Activated T-helper 1 cell treated with anti-CD3 and anti-CD28 coated beads, Interleukin-2, amount 50 U/mL, for 16 hours (primary cell): ENCODE measurements at places on chromosomes 3 and 15.

DNA sequence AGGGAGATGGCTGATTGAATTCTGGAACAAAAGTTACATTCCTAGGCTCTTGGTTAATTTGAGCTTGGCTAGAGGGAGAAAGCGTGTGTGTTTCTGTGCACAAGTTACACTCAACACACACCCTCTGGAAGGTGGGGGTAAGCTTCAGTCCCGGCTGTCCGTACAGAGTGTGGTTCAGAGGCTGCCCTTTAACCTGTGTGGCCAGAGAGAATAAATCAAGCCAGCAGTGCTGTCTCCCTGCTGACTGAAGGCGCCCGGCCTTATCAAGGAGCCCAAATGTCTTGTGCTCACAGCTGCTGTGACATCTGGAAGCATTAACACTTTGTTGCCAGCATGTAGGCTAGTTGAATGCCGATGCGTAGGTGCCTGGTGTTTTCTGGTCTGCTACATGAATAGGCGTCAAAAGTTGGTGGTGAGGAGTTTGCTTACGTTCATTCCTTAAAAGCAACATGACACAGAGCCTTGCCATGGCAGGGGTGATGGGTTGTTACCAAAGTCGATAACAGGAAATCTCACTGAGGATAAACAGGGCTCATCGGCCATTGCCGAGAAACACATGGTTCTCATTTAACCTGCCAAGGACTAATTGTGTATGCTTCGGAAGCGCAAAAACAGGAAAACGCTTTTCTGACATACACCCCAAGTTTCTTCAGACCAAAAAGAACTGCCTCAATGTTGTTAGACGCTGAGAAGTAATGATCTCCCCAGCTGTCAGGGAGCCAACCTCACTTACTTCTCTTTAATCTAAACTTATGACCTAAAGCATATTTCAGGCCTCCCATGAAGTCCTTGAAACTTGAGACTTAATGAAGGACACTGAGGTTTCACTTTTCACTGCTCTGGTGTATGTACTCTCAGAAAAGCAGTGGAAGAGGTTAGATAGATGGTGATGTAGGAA is 95.8 kb upstream of the CTDSPL start:
- DNase-seq, result no peak

- no peak for DNase-seq
Measured at GRCh38 chr3:101091489-101091888, 98.3 kb upstream of the ABI3BP start.

- no peak for DNase-seq
Measured at GRCh38 chr15:100255644-100256043, 86.1 kb downstream of the ADAMTS17 start.

- peak; percentile 45 for DNase-seq
Measured at GRCh38 chr3:196274585-196274984, 12.9 kb downstream of the PCYT1A start.

DNA sequence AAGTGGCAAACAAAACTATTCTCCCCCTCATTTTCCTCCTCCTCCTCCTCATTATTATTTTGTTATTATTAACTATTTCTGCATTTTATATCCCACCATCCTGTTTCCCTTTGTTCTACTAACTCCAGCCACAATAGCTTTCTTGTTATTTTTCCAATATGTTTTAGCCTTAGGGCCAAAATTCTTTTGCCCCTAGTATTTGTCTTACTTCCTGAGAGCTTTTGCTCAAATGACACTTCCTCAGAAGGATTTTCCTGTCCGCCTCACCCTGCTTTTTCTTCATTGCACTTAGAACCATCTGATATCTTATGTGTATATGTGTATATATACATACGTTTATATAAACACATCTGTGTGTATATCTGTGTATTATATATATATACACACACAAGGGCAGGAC is 32.7 kb upstream of the NUDT16 start:
- no peak for DNase-seq

DNA sequence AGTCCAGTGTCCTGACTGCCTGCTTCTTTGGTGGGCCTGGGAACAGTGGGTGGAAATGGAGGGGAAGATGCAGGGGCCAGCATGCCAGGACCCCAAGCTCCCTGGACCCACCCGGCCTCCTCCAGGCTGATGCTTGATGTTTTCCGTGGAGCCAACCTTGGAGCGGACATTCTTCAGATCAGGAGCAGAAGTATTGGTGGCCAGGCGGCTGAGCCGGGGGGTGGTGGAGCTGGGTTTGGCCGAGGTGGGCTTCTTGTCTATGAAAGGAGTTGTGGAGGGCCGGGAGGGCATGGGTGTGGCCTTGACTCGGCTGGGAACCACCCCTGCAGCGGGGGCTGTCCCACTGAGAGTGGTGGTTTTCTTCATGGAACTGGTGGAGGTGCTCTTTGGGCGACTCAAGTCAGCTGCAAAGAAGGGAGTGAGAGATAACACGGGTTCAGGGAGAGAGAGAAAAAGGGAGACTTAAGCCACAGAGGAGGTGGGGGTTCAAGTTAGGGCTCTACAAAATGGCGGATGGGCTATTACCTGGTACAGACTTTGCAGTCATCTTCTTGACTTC is 67.8 kb downstream of the DHX30 start:
- DNase-seq, result no peak

GRCh38 chr3:63387568-63387967 is 109.5 kb downstream of the SYNPR start:
- DNase-seq, result no peak

GRCh38 chr3:149203758-149204157 is 17.9 kb downstream of the CP start:
- no peak for DNase-seq

DNA sequence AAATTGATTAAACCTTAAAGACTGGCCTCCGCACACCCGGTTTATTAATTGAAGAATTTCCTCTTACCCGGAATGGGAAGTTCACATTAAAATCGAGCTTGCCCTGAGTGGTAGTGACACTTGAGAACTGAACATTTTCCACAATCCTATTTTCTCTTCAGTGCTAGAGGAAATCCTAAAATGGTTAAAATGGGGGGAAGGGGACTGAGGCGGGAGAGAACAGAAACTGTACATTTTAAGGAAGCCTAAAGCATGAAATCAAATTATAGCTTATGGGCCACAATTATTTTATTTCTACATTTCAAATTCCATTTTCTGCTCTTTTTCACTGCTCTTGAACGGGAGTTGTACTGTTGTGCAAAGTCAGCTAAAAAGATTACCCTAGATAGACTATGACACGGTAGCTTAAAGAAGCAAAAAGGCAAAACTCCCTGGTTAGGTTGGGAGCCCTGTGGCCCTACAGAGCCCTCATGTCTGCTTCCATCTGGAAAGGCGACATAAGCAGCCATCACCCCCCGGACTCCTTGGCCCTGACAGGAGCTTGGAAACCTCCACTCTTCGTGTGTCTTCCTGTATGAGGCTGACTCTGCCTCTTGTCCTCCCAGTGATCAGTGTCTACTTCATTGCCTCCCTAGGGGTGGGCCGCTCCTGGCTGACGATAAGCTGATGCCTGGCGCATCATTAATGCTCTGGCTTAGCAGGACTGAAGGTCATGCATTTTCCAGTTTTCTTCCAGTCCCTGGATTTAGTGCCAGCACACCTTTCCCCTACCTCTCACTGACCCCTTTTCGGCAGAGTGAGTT is 79.3 kb downstream of the EEFSEC start:
- no peak for DNase-seq

GRCh38 chr3:122977746-122978466 is 49.7 kb downstream of the SEMA5B start:
- DNase-seq, result no peak

DNA sequence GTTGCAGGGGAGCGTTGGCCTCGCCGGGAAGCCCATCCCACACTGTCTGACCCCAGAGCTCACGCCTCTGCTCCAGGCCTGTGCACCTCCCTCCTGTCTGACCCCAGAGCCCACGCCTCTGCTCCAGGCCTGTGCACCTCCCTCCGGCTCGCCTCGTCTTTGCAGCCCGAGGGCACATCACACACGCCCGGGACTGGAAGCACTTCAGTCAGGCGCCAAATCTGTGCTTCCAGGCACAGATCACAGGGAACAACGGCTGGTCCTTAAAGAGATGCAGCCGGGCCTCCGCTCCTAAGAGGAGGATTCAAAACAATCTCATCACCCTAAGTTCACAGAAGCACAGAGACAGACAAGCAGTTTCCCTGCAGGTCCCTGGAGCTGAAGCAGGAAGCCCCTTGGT is 103.0 kb upstream of the RPL32 start:
- DNase-seq, result no peak

- DNase-seq, result no peak
Measured at GRCh38 chr3:117600666-117601065, 891.1 kb downstream of the TUSC7 start.

DNA sequence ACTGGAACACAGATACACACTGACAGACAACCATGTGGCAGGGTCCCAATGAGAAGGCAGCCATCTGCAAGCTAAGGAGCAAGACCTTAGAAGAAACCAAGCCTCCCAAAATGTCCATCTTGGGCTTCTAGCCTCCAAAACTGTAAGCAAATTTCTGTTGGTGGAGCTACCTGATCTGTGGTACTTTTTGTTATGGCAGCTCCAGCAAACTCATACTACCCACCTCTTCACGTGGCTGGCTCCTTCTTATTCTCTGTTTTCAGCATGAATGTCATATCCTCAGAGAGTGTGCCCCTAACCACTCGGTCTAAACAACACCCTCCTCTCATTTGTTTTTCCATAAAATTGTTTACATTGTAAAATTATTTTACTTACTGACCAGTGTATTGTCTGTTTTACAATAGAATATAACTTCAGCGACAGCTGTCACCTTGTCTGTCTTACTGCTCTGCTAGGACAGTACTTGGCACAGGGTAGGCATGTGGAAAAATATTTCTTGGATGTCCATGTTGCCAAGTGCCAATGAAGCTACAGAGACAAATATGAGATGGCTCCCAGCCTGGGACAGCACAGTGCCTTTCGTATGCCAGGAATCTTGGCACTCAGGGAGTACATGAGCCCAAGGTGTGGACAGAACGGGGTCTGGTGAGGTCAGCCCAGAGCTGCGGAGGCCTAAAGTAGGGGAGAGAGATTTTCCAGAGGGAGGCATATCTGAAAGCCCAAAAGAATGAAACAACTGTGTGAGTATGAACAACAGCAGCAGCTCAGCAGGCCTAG is 17.4 kb upstream of the SLC25A36 start:
- no peak for DNase-seq

GRCh38 chr3:186722457-186722856 is 5.3 kb downstream of the KNG1 start:
- no peak for DNase-seq

GRCh38 chr3:37694284-37694675 is 167.4 kb upstream of the CTDSPL start:
- no peak for DNase-seq

DNA sequence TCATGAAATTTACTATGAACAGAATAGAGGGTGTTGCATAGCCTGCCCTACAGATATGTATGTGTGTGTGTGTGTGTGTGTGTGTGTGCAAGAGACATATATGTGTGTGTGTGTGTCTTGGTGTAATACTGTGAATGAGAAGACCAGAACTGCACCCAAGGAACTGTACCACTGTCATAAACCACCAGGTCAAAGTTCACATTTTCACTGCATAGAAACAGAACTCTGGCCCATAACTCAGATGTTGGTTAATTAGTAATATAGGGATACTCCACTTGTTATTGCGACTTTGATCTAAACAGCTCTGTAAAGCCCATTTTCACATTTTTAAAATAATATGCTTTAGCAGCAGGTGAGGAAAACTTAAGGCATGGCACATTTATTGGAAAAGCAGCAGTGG is 111.8 kb downstream of the IGF2BP2 start:
- no peak for DNase-seq

GRCh38 chr15:66599536-66600239 is 33.9 kb upstream of the LCTL start:
- DNase-seq, result no peak

DNA sequence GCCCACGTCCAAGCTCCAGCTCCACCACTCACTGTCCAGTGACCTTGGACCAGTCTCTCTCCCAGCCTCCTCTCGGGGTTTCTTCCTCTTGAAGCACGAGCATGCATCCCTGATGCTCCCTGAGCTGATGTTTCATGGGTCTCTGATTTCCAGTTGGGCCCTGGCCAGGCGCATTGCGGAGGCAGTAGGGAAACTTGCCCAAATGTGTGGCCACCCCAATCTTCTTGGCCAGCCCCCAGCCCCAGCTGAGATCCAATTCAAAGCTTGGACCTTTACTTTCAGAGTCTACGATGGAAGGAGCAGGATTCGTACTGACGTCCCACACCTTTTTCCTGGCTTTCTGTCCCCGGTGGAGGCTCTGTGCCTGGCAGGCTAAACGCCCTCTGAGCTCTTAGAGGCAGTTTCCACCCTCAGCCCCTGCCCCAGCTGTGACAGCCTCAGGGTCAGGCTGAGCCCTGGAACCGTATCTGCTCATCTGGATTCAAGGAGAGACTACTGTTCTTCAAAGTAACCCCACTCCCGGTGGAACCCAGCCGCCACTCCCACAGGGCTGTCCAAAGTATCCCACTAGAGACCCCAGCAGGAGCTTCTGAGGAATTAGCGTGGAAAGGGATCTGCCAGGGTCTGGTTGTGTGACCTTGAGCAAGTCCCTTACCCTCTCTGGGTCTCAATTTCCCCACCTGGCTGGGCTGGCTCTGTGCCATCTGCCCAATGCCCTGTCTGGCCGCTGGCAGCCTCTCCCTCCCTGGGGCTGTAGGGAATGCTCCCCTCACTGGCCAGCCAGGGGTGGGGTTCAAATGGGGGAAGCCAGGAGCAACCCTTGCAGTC is 37.4 kb downstream of the CPN2 start:
- no peak for DNase-seq

DNA sequence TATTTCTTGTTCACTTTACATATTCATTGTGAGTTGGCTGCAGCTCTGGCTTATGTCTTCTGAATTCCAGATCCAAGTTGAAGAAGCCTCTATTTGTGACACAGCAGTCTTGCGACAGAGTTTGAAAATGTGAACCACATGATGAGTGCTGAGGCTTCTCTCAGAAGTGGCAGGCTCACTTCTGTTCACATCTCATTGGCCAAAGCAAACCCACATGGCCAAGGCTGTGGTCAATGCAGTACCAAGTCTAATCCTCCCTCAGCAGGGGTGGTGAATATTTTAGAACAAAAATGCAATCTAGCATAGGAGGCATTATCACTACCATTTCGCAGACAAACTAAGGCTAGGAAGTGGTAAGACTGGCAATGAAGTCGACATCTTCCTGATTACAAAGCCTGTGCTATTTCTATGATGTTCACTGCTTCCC is 45.2 kb downstream of the CDCP1 start:
- DNase-seq, result no peak

DNA sequence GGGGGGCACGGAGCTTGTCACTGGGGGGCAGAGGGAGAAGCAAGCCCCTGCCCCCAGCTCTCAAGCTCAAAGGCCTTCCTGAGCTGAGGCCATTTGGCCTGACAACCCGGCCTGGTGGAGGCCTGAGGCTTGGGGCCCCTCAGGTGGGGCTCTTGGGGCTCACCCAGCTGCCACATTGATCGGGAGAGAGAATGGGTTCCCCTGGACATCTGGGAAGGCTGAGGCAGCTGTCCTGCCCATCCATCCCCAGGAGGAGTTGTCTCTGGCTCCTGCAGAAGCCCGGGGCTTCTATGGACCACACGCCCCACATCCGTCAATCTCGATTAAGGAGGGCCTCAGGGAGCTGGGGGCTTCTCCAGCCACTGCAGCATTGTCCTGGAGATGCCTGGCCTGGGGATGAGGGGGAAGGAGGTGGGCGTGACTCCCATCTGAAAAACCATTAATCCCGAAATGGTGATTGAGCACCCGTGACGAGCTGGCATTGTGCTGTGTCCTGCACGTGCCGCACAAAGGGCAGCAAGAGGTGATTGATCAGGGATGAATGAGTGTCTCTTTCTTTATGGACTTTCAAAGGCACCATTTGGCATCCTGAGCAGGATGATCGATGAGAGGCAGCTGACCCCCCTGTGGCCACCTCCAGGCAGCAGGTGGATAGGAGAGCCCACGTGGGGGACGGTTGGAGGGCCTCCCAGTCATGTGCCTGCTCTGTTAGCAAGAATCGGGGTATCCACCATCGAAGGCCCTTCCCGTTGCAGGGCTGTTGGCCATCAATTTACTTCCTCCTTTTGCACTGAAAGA is 17.2 kb upstream of the CRABP1 start:
- no peak for DNase-seq
